Stimulated activated CD4-positive, alpha-beta T cell treated with anti-CD3 and anti-CD28 coated beads, Interleukin-2, amount 100 ng/mL, for 4 hours (primary cell): ENCODE measurements at places on chromosomes 6 and 20.

DNA sequence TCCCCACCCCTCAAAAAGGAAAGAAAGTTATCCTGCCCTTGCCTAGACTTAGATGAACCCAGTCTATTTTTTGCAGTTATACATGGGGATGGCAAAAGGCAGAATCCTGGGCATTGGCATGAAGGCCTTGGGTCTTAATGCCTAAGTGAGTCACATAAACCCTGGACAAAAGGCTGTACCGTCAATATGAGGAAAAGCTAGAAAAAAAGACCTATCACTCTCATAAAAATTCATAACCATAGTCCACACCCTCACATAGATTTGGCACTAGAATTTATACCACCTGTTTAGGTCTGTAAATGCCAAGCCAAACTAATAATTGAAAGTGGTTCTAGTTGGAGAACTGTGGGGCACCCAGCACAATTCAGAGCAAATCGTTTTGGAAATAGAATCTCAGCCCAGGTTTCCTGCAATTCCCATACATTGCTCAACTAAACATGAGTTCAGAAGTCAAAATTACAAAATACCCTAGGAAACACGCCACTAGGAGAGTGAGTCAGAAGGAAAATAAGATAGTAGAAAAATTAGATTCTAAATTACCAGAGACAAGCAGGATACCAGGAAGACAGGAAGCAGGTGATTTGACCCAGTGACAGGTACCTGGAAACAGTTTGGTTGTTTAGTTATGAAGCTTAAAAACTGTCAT lies 70.4 kb upstream of the FUCA2 start:
- DNase-seq = no peak

GRCh38 chr6:42084889-42085288 lies 34.6 kb downstream of the TAF8 start:
- no peak for DNase-seq

- no peak for DNase-seq
Observed at GRCh38 chr6:151109361-151109760, 130.4 kb upstream of the AKAP12 start.

GRCh38 chr6:1312473-1313367 lies 822 bp downstream of the FOXQ1 start:
- DNase-seq = no peak

- no peak for DNase-seq
Observed at GRCh38 chr20:52763321-52763853, 208.8 kb upstream of the TSHZ2 start.

DNA sequence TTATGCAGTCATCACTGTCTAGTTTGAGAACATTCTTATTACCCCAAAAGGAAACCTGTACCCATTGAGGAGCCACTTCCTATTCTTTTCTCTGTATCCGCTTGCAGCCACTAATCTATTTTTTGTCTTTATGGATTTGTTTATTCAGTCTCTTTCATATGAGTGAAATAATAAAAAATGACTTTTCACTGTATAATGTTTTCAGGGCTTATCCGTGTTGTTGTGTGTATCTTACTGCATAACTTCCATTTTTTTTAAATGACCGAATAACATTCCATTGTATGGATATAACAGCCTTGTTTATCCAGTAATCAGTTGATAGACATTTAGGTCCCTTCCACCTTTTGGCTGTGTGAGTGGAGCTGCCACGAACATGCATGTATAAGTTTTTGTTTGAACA lies 86.6 kb downstream of the ZFAND3 start:
- no peak for DNase-seq

DNA sequence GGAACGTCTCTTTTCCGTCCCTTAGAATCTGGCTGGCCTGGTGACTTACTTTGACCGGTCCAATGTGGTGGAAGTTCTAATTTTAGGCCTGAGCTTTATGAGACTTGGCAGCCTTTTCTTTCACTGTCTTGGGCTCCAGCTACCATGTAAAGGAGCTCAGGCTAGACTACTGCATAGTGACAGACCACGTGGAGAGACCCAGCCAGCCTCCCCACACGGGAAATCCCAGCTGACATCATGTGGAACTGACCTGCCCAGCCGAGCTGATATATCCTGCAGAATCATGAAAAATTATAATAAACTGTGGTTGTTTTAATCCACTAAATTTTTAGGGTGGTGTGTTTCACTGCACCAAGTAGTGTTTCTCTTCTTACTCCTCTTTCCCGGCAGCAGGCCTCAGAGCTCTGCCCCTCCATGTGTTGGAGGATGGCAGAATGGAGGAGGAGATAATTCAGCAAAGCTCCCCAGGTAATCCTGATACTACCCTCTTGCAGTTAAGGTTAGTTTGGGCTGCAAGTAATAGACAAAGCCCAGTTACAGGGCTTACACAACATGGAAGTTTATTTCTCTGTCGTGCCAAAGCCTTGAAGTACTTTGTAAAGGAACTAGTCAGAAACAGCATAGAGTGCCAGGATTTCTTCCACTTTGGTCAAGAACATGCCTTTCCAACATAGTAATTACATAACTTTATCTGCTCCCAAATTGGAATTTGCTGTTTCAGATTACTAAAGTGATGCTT lies 87.5 kb downstream of the SH3BGRL2 start:
- no peak for DNase-seq

- no peak for DNase-seq
Observed at GRCh38 chr20:33524261-33524660, 34.4 kb downstream of the CBFA2T2 start.

- DNase-seq = no peak
Observed at GRCh38 chr20:56616716-56617115, 12.4 kb upstream of the TFAP2C start.

GRCh38 chr6:28005152-28005890 lies 48.3 kb downstream of the OR2B6 start:
- DNase-seq = no peak

DNA sequence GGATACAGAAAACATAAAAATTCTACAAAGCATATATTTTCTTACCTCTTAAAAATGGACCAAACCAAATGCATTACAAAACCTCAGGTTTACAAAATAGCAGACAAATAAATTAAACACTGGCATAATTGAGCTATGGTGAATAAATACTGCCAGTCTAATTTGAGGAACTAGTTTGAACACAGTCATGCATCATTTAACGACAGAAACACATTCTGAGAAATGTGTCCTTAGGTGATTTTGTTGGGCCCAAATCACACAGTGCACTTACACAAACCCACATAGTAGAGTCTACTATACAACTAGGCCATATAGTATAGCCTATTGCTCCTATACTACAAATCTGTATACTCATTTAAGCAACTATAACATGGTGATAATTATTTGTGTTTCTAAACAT lies 215.6 kb downstream of the FOXC1 start:
- DNase-seq = no peak

DNA sequence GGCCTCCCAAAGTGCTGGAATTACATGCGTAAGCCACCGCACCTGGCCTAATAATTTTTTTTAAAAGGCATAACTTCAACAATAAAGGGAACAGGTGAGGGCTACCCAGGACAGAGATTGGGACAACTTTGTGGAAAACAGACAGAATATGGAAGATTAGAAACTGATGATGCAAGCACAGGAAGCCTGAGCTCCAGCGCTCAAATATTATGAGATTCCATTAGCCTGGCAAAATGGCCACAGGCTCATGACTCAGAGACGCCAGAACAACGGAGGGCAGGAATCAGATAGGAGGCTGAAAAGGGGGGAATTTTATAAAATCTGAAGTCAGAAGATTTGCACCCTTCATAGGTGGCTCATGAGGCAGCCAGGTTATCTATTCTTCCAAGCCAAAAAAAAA lies 103.1 kb upstream of the MRPS10 start:
- DNase-seq = no peak

- DNase-seq = no peak
Observed at GRCh38 chr6:80622641-80623040, 516.2 kb downstream of the BCKDHB start.

DNA sequence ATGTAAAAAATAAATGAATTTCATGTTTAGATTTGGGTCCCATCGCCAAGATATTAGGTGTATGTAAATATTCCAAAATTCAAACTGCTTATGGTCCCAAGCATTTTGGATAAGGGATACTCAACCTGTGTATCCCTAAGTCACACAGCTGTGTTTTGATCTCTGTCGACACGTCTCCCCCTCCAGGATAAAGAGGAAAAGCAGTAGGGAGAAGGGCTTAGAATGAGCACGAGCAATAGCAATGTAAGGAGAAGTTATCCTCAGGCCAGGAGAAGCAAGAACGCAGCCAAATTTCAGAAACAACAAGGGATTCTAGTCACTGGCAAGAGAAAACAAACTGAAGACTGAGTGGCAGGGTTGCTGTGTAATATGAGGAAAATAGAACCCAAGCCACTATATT lies 181.2 kb downstream of the AIG1 start:
- no peak for DNase-seq

GRCh38 chr20:2697768-2698167 lies 5.2 kb downstream of the EBF4 start:
- DNase-seq = no peak

DNA sequence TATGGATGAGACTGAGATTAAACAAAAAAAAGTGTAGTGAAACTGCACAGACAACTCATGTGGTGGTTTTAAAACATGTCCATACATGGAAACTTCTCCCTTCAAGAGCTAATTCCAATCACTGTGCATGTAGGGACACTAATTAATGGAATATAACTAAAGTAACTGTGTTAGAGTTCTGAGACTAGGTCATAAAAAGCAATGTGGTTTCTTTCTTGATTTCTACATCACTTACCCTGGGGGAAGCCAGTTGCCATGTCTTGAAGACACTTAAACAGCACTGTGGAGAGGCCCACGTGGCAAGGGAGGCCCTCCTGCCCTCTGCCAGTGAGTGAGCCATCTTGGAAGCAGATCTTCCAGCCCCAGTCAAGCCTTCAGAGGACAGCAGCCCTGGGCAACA lies 118.2 kb upstream of the DST start:
- no peak for DNase-seq

- DNase-seq = peak; percentile 88
Observed at GRCh38 chr6:33247977-33248642, 23.6 kb downstream of the VPS52 start.

DNA sequence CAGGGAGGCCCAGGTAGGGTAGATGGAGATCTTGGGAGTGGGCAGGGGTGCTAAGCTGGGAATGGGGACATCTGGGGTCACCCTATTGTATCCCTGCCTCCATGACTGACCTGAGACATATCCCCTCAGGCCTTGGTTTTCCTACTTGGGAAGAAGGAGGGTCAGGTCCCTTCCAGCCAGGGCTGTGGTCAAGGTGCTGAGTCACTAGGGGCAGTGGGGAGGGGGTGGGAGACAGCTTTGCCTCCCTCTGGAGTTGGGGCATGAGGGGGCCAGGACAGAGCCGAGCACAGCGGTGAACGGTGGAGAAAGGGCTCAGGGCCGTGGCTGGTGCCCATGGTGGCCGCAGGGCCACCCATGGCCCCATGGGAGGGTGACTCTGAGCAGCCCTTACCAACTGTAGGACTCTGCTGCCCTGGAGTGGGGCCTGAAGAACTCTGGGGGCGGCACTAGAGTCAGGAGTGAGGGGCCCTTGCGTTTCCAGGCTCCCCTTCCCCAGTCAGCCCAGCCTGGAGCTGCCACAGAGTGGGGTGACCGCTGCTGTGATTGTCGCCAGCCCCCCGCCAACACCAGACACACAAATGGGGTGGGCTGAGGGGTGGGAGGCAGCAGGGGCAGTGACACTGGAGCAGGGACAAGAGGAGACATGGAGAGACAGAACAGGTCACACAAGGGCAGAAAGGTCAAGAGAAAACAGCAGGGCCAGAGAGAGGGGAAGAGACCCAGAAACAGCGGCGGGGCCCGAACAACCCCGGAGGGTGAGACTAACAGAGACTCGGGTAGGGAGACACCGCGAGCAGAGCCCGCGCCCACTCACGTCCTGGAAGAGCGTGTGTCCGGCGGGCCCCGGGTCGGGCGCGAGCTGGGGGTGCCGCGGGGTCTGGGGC lies 576 bp downstream of the NECAB3 start:
- no peak for DNase-seq

DNA sequence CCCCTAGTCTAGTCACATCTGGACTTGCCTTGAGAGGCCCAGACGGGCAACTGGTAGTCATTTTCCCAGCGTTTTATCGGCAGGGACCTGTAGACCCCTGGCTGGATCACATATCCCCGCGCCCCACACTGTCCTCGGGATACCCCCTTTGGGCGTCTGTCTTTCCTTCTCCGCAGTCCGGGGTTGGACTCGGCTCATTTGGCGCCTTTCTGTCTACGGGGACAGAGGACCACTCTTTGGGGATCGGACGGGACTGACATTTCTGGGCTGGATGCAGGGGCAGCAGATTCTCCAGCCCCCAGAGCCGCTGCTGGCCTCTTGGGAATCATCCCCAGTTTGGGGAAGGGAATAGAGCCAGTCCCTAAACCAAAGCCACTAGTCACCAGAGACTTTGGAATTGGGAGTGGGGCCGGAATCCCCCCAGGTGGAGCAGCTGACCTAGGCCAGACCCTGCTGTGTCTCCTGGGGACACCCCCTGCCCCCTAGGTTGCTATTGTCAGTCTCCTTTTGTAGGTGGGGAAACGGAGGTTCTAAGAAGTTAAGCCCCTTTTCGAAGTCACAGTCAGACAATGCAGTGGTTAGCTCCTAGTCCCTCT lies 734 bp downstream of the FAM110A start:
- DNase-seq = no peak

GRCh38 chr6:47362857-47363461 lies 53.3 kb upstream of the TNFRSF21 start:
- no peak for DNase-seq

- no peak for DNase-seq
Observed at GRCh38 chr6:73341335-73341734, 12.7 kb downstream of the DPPA5 start.

GRCh38 chr6:26571592-26572296 lies 25.0 kb upstream of the ABT1 start:
- peak; percentile 29 for DNase-seq

- no peak for DNase-seq
Observed at GRCh38 chr20:45303586-45304463, 2.8 kb upstream of the RBPJL start.

DNA sequence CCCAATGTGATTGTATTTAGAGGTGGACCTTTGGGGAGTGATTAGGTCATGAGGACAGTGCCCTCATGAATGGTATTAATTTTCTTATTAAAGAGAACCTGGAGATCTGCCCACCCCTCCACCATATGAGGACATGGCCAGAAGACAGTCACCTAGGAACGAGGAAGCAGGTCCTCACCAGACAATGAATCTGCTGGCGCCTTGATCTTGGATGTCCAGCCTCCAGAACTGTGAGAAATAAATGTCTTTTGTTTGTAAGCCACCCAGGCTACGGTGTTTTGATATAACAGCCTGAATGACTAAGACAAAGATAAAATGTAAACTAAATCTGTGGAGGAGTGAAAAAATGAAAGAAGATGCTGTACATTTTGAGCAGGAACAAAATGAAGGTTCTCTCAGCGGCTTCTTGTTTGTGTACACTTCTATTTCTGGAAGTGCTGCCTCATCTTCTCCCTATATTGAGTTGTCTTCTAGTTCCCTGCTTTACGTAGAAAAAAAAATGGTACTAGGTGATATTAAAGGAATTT lies 1.5 kb upstream of the IPCEF1 start:
- DNase-seq = no peak

DNA sequence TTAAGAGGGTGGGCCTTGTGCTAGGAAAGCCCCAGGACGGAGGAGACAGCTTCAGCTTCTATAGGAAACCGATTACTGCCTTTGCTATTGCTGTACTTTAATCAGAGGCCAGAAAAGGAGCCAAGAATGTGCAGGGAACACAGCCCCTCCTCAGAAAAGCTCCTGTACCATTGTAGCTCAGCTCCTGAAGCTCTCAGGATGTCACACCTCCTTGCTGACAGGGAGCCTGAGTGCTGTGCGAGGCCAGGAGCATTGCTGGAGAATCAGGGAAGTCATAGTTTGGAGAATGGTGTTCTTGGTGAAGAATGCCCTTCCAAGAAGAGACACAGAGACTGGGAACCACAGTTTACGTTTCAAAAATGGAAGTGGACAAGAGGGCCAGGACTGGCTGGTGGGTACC lies 46.8 kb downstream of the LYRM2 start:
- no peak for DNase-seq

GRCh38 chr6:10801224-10801848 lies 37.0 kb downstream of the MAK start:
- DNase-seq = peak; percentile 41
